Fibroblast of skin of scalp (primary cell): ENCODE measurements at places on chromosomes 5 and 9.

- peak; percentile 49 for DNase-seq
Measured at GRCh38 chr9:96071076-96071814, 195.8 kb downstream of the ERCC6L2 start.

- no peak for DNase-seq
Measured at GRCh38 chr9:135146766-135147473, 59.5 kb downstream of the OLFM1 start.

DNA sequence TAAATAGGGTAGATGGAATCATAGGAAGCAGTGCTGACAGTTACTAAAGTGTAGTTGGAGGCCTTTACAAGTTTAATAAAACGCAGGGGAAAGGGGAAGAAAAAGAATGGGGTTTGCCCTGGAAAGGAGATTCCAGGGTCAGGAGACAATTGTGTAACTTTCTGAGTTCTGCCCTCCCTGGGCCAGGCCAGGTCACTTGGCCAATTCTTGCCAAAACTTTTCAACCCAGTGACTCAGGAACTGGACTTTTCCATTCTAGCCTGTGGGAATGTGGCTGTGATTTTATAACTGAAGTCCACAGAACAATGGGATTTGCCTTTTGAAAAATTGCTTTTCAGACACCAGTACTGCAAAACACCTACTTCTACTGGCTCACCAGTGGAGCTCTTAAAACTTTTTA, 289.8 kb upstream of the ANKRD55 start:
- DNase-seq = no peak

GRCh38 chr5:20536341-20536740, 548.3 kb upstream of the CDH18 start:
- DNase-seq = no peak

DNA sequence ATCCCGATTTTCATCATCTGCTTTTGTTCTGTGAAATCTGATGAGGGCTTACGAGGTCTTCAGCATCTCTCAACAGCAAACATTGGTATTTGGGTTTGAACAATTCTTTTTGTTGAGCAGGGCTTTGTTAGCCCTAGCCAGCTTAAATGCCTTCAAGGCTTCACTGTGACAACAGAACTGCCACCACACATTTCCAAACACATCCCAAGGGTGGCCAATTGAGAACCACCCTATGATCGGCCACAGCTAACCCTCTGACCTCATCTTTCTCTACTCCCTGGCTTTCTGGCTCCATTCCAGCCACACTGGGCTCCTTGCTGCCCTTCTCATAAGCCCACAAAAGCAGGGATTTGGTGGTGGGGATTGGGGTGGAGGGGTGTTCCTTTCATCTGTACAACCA, 17.6 kb downstream of the MTX3 start:
- peak; percentile 4 for DNase-seq

DNA sequence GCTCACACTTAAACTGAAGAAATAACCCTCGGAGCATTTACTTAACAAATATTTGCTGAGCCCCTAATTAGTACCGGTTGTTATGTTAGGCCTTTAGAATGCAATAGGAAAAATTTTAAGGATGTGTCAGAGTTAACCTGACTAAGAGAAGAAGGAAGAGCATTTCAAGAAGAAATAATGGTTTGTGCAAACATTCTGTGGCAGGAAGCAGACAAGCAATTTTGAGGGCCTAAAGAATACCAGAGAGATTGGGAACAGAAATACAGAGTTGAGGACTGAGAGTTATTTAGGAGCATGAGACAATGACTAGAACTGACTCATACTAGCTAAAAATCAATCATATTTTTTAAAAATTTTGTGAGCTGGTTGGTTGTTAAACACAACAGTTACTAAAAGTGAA, 218.8 kb downstream of the PRR16 start:
- peak; percentile 86 for DNase-seq

GRCh38 chr5:39566891-39567290, 142.1 kb upstream of the DAB2 start:
- no peak for DNase-seq

GRCh38 chr5:172545291-172545801, 91.0 kb upstream of the SH3PXD2B start:
- no peak for DNase-seq

DNA sequence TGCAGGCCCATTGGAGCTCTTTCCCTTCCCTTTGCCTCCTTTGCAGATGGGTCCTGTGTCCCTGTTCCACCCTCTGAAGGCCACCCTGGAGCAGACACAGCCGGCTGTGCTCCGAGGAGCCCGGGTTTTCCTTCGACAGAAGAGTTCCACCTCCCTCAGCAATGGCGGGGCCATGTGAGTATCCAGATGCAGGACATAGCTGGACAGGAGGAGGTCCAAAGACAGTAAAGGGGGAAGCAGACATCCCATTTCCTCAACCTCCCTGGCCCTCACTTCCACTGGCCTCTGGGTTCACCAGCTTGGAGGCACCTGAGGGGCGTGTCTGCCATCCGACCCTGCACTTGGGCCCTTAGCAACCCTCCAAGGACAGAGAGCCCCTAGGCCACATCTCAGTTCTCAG, 237.9 kb downstream of the CACNA1B start:
- DNase-seq = no peak

- no peak for DNase-seq
Measured at GRCh38 chr5:80559244-80559643, 10.8 kb downstream of the ANKRD34B start.

GRCh38 chr9:70911791-70912190, 209.6 kb downstream of the TRPM3 start:
- DNase-seq = no peak

DNA sequence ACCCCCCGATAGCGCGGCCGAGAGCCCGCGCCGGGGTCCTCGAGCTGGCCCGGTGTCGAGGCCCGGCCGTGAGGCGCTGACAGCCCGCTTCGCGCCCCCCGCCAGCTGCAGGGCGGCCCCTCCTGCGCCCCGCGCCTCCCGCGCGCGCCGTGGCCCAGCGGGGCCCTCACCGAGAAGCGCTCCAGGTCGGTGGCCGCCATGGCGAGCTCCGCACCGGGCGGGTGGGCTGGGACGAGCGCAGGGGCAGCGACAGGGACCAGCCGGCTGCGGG, 166 bp downstream of the SEPTIN8 start:
- no peak for DNase-seq

GRCh38 chr5:72012906-72013305, 94.4 kb upstream of the MAP1B start:
- DNase-seq = no peak

- no peak for DNase-seq
Measured at GRCh38 chr9:116800885-116801284, 113.8 kb downstream of the TRIM32 start.

- no peak for DNase-seq
Measured at GRCh38 chr5:83857341-83857740, 136.7 kb upstream of the HAPLN1 start.

GRCh38 chr9:82090046-82090445, 101.5 kb downstream of the SPATA31D1 start:
- no peak for DNase-seq

- no peak for DNase-seq
Measured at GRCh38 chr5:96503501-96504236, 70.6 kb upstream of the PCSK1 start.

DNA sequence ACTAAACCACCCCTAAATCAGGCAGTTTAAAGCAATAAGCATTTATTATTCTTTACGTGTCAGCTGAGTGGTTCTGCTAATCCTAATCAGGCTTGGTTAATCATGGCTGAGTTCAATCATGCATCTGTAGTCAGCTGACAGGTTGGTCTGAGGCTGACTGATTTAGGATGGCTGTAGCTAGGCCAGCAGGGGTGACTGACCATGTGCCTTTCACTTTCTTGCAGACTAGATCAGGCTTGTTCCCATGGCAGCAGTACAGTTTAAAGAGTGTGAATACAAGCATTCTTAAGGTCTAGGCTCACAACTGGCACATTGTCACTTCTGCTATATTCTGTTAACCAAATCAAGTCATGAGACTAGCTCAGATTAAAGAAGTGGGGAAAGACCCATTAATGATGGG, 16.1 kb upstream of the MPDZ start:
- no peak for DNase-seq

- no peak for DNase-seq
Measured at GRCh38 chr5:98845878-98846277, 72.4 kb downstream of the RGMB start.

DNA sequence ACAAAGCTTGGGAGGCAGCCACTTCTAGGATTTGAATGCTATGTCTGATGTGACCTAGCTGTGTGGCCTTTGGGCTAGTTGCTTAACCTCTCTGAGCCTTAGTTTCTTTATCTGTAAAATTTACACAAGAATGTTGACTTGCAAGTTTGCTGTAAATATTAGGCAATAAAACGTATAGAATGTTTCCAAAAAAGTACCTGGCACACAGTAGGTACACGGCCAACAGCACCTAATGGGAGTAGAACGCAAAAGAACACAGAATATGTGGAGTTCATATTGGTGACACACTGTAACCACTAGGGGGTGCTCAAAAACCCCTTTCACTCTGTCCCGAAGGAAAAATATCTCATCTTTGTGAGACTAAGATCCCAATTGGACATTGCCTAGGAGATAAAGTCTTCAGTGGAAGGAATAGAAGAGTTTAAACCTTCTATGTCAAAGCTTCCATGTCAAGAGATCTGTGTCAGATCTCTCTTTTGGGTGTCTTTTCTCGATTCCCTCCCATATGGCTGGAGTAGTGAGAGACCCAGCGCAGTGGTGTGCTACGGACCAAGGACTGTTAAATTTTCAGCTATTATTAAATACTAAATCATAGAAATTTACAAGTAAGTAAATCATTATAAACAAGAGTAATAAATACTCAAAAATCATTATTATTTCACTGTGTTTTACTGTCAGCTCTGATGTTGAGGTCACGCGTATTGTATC, 145.4 kb upstream of the RAD23B start:
- peak; percentile 40 for DNase-seq

GRCh38 chr5:172451771-172452197, 2.5 kb downstream of the SH3PXD2B start:
- peak; percentile 86 for DNase-seq

DNA sequence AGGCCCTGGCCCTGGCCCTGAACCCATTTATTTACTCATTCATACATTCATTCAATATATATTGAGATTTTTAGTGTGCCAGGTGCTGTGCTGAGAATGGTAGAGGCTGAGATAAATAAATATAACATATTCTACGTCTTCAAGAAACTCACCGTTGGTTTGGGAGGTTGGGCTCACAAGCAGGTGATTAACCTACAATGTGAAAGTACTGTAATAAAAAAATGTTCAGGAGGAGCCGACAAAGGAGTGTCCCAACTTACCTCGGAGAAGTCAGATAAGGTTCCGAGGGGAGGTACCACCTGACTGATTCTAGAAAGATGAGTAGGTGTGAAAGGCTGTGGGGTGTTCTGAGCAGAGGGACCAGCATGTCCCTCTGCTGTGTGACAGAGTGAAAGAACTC, 479.6 kb upstream of the KLF4 start:
- no peak for DNase-seq

DNA sequence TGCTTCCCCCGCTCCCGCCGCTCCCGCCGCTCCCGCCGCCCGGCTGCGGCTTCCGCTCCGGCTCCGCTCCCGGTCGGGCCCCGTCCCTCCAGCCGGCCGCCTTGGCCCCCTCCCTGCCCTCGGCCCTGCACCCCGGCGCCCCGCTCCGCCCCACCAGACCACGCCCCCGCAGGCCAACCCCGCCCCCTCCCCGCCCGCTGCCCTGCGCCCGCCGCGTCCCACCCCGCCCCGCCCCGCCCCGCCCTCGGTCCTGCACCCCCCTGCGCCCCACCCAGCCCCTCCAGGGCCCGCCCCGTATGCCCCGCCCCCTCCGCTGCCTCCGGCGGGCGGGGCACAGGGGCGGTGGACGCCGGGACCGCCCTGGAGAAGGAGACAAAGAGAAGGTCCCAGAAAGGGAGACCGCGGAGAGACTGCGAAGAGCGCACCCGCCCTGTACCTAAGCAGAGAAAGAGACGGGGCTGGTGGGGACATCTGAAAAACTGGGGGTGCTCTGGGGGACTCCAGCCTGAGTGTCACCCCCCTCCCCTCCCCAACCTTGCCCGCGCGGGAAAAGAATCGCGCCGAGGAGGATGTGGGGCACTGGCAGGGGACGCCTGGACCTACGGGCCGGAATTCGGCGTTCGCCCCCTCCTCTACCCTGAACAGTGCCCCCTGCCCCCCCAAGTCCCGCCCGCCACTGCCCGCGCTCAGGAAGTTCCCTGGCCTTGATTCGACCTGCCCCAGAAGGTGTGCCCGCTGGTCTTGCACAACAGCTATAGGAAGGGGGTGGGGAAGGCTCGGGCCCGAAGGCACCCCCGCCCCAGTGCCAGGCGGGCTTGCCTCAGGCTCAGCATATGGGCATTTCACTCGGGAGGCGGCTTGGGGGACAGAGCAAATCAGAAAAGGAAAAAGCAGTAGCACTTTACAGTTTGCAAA, 42.8 kb upstream of the STXBP1 start:
- DNase-seq = peak; percentile 92
